ENCODE measurements at places on chromosomes 5 and 9.
A peak's percentile ranks its signal among the peaks of the same experiment; 100 is the strongest.

- DNase-seq: no peak
These were observed 821.5 kb downstream of the EFNA5 start for GRCh38 chr5:106849266-106849665.

- DNase-seq: no peak
These were observed 10.7 kb downstream of the PHYKPL start for GRCh38 chr5:178221853-178222252.

GRCh38 chr9:127061411-127061810, 61.0 kb downstream of the ANGPTL2 start:
- no peak for DNase-seq

- no peak for DNase-seq
These were observed 49.2 kb downstream of the MRPL36 start for GRCh38 chr5:1750469-1750868.

GRCh38 chr5:138975098-138975847, 100.1 kb upstream of the LRRTM2 start:
- DNase-seq: peak; percentile 87

DNA sequence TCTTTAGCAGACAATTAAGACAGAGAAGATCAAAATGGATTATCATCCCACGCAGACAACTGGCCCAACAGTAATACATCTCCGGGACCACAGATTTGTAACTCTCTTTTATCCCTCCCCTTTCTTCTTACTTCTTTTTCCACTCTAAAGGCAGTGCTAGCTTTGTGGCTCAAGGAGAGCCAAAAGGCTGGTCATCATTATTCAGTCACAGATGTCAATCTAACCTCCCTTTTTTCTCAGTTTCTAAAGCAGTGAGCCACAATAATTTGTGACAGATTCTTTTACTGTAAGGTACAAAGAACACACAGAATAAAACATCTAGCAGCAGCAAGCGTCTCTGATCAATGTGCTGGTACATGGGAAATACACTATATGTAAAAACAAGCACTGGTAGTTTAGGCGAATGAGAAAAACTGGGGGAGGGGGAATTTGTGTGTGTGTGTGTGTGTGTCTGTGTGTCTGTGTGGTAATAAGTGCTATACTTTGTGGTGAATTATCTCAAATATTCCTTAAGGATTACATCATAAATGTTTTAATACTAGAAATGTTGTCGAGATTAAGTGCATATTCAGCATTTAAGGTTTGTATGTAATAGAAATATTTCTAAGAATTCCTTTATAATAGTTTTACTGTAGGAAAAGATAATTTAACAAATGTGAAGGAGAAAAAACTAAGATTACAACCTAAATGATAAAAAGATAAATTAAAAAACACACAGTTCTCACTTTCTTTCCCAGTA, 140.2 kb downstream of the DENND1A start:
- DNase-seq: no peak

DNA sequence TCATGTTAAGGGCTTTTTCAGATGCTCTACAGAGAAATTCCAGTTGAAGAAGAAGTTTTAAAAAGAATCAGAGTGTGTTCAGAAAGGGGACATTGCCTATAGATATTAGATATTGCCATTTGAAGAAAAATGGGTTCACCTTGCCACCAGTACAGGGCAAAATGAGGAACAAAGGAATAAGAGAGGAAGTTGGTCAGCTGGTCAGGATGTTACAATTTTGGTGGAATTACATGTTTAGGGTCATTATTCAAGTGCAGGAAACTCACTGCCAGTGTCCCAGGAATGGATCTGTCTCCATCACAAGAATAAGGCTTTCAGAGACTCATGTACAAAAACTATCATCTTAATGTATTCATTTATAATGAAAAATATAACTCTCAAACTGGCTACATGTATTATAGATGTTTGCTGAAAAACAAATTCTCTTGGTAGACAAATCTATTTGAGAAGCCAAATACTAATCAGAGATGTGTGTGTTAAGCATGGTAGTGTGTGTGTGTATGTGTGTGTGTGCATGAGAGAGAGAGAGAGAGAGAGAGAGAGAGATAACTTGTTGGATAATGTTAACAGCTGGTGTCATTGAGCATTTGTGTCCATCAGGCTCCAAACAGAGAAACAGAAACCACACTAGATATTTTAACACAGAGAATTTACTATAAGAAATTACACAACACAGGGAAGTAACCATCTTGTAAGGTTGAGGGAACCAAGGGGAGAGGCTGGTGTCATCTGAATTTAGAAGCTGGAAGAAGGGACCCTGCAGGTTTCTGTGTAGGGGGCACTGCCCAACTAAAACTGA, 5.0 kb upstream of the C1QTNF3 start:
- DNase-seq: no peak

DNA sequence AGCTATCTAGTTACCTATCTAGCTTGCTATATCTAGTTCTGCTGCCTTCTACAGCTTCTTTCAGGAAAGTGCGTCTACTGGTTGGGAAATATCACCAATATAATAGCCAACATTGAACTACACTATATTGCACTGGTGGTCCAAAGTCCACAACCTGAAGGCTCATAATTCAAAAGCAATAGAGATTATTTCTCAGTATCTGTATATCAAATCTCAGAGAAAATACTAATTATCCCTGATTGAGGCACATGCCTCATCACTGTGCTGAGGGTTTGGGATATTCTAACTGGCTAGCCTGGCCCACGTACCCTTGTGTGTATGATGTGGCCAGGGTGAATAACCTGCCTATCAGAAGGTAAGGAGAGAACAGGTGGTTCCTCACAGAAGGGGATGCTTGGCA, 53.8 kb downstream of the SH3RF2 start:
- DNase-seq: no peak

GRCh38 chr9:123418052-123418430, 62.0 kb downstream of the CRB2 start:
- no peak for DNase-seq

- DNase-seq: peak; percentile 55
These were observed 268.2 kb upstream of the TAS2R1 start for GRCh38 chr5:9898319-9898718.
